ENCODE measurements at places on chromosomes 5 and 9. TPM values are rescaled to one million over a fixed set of nuclear protein-coding genes. Genes with fewer than 3 reads are reported as not detected.

- peaks cover 8% of the 10 kb centered on the region for H3K27me3 ChIP-seq
- no peak overlapping the region for H3K27ac ChIP-seq
- DNase-seq: no peak
- H3K4me3 ChIP-seq: no peak overlapping the region
- no peaks in the 10 kb centered on the region for H3K36me3 ChIP-seq
Observed at GRCh38 chr5:38692781-38693527, 136.5 kb upstream of the LIFR start.

GRCh38 chr9:14031810-14032209, 282.1 kb downstream of the NFIB start:
- DNase-seq: no peak
- H3K27ac ChIP-seq: no peak overlapping the region
- H3K4me1 ChIP-seq: peaks cover 6% of the 10 kb centered on the region
- peaks cover 10% of the 10 kb centered on the region for H3K27me3 ChIP-seq
- no peaks in the 10 kb centered on the region for H3K36me3 ChIP-seq
- no peak overlapping the region for H3K4me3 ChIP-seq

DNA sequence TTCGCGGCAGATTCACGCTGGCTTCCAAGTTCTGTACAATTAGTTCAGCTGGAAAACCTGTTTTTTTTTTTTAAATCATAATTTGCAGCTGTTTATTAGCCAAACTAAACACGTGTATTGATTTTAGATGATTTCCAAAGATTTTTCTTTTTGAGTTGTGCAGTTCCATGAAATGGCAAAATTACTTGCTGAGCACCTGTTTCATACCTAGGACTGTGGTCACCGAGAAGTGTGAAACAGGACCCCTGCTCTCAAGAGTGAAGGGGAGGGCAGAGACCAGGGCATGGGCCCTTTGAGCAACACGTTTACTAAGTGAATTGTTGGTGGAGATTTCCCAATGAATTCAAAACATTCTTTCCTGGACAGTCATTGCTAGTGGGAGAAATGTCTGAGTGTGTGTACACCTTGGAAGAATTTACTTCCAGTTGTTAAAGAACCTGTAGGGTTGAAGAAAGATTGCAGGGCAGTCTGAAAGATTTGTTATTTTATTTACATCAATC, 688 bp downstream of the SNX24 start:
- DNase-seq: peak; percentile 84
- no peaks in the 10 kb centered on the region for H3K36me3 ChIP-seq
- peaks cover 27% of the 10 kb centered on the region for H3K4me1 ChIP-seq
- H3K4me3 ChIP-seq: peak overlapping the region; percentile 87

GRCh38 chr5:178392386-178392785, 159.8 kb upstream of the PHYKPL start:
- H3K4me3 ChIP-seq: no peak overlapping the region
- no peaks in the 10 kb centered on the region for H3K27me3 ChIP-seq
- no peak overlapping the region for H3K27ac ChIP-seq
- peak; percentile 57 for DNase-seq

- H3K27ac ChIP-seq: peak overlapping the region; percentile 84
- no peaks in the 10 kb centered on the region for H3K27me3 ChIP-seq
- no peaks in the 10 kb centered on the region for H3K36me3 ChIP-seq
- peak; percentile 85 for DNase-seq
- peak overlapping the region; percentile 83 for H3K4me3 ChIP-seq
- peaks cover 11% of the 10 kb centered on the region for H3K4me1 ChIP-seq
Observed at GRCh38 chr9:111632060-111632459, 926 bp downstream of the DNAJC25 start.

- DNase-seq: no peak
- no peak overlapping the region for H3K27ac ChIP-seq
- no peaks in the 10 kb centered on the region for H3K36me3 ChIP-seq
- no peak overlapping the region for H3K4me3 ChIP-seq
Observed at GRCh38 chr9:84027201-84027600, 46.6 kb downstream of the RMI1 start.

DNA sequence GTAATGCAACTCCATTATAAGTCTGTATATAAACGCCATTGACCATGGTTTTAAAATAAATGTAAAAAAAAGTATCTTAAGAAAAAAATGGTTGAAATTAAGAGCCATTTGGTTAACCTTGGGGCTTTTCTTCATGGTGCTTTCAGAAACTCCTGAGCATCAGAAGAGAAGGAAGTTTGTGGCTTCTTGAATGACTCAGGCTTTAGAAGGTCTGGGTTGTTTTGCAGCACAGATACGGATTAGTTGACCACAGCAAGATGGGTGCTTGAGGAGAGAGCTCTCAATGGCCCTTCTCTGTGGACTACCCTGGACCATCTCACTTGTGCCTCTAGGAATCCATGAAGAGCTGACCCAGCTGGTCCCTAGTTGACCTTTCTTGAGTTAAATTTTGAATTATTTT, 189.5 kb downstream of the TMEM38B start:
- H3K4me1 ChIP-seq: no peaks in the 10 kb centered on the region
- no peak for DNase-seq
- no peaks in the 10 kb centered on the region for H3K27me3 ChIP-seq
- H3K27ac ChIP-seq: no peak overlapping the region
- no peak overlapping the region for H3K4me3 ChIP-seq

DNA sequence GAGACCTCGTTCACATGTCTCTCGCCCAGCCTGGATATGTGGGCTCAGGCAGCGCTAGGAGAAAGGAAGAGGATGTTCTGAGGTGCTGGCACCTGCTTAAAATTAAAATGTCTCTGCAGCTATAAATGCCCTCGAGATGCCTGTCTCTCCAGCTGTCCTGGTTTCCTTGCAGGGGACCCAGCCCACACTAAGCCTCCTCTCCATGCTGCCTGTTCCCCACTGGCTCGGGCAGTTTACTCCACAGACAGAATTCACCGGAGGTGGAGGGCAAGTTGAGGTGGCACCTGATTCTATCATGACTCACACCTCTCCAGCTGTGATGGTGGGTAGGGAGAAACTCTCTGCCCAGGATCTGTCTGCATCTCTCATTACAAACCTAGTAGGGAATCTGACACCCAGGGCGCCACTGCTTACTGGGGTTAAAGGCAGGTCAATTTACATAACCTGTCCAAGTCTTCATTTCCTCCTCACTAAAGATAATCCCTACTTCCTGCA, 420.9 kb downstream of the SPOCK1 start:
- no peaks in the 10 kb centered on the region for H3K36me3 ChIP-seq
- H3K27ac ChIP-seq: no peak overlapping the region
- no peak for DNase-seq
- no peak overlapping the region for H3K4me3 ChIP-seq
- H3K27me3 ChIP-seq: no peaks in the 10 kb centered on the region

DNA sequence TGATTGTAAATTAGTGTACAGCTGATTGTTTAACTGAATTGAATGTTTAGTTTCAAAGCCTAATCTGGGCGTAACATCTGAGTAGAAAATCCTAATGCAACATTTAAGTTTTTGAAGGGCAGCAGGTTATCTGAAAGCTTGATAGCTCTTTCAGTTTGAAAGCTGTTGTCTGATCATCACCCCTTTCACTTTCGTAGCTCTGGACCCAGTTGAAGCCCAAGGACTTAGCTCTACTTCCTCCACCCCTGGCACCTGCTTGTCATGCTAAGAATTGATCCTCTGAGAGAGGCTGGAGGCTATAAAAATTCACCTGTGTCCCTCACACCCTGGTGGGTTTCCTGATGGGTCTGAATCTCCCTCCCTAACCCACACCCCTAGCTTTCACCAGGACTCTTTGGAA, 86.0 kb downstream of the ZFAND5 start:
- peaks cover 3% of the 10 kb centered on the region for H3K27me3 ChIP-seq
- H3K36me3 ChIP-seq: no peaks in the 10 kb centered on the region
- H3K27ac ChIP-seq: no peak overlapping the region
- H3K4me1 ChIP-seq: no peaks in the 10 kb centered on the region
- no peak for DNase-seq

- DNase-seq: peak; percentile 85
- H3K4me3 ChIP-seq: no peak overlapping the region
- H3K4me1 ChIP-seq: peaks cover 41% of the 10 kb centered on the region
- H3K27ac ChIP-seq: peak overlapping the region; percentile 62
- peaks cover 9% of the 10 kb centered on the region for H3K36me3 ChIP-seq
- H3K27me3 ChIP-seq: no peaks in the 10 kb centered on the region
Observed at GRCh38 chr5:10704949-10705621, 55.9 kb downstream of the DAP start.

DNA sequence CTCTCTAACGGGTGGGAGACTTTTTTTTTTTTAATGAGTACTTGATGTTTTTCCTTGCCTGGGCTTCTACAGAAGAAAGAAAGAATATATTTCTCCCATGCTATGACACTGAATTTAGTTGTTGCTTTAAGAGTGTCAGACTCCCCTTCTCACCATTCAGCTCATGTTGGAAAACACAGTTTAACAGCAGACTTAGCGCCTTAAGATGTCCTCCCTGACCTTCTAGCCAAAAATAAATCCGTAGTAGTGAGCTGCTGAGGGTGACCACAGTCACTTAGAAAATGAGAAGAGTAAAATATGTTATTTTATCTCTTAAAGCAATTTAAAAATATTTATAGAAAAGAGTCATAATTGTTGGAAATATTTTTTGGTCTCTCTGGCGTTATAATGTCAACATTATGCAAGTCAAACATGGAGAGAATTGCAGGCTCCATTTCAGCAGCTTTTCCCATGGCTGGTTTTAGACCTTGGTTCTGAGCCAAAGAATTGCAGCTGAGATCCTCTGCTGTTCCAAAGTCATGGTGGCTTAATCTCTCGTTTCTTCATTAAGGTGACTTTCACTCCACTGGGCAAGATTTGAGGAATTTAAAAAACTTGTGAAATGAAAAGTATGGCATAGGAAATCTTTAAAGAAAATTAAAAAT, 143.5 kb downstream of the GHR start:
- no peak overlapping the region for H3K27ac ChIP-seq
- H3K4me3 ChIP-seq: no peak overlapping the region
- H3K27me3 ChIP-seq: no peaks in the 10 kb centered on the region
- H3K4me1 ChIP-seq: no peaks in the 10 kb centered on the region
- no peaks in the 10 kb centered on the region for H3K36me3 ChIP-seq

DNA sequence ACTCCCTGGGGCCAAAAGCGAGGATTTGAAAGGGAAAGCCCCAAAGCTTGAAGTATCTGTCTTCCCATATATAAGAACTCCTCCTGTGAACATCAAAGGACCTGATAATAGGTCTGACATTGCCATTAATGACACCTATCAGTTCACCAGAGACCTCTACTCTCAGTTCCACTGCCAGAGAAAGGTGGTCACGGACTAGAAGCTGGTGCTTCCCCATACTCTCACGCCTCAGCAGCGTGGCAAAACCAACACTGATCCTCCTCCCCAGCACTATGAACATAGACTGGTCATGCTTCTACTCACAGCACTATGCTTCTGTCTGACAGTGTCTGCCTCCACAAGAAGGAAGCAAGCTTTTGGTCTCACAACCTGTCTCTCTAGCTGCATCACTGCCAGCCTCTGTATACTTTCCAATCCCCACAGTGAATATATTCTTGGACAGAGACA, 37.9 kb downstream of the NRG2 start:
- H3K36me3 ChIP-seq: no peaks in the 10 kb centered on the region
- no peak overlapping the region for H3K4me3 ChIP-seq
- H3K4me1 ChIP-seq: no peaks in the 10 kb centered on the region
- H3K27ac ChIP-seq: no peak overlapping the region

DNA sequence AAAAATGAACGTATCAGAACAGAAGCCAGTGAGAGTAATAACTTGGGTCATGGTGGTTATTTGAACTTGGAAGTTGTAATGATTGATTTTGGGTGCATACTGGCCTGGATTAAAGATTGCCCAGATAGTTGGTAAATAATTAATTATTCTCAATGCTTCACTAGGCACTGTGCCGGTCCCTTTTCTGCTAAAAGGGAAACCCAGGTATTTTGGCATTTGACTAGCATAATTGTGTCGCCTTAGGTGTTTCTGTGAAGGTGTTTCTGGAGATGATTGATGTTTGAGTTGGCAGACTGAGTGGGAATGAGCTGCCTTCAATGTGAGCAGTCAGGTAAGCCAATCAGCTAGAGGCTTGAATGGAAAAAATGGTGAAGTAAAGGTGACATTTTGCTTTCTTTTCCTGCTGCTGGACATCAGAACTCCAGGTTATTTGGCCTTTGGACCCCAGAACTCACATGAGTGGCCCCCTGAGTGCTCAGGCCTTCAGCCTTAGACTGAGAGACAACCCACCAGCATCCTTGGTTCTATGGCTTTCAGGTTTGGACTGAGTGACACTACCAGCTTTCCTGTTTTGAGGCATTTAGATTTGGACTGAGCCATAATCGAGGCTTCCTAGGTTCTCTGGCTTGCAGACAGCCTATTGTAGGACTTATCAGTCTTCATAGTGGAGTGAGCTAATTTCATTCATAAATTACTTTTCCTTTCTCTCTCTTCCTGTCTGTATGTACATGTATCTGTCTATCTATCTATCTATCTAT, 120.7 kb upstream of the PAPPA start:
- H3K27ac ChIP-seq: no peak overlapping the region
- no peak overlapping the region for H3K4me3 ChIP-seq
- no peaks in the 10 kb centered on the region for H3K27me3 ChIP-seq
- peaks cover 3% of the 10 kb centered on the region for H3K4me1 ChIP-seq
- no peaks in the 10 kb centered on the region for H3K36me3 ChIP-seq

DNA sequence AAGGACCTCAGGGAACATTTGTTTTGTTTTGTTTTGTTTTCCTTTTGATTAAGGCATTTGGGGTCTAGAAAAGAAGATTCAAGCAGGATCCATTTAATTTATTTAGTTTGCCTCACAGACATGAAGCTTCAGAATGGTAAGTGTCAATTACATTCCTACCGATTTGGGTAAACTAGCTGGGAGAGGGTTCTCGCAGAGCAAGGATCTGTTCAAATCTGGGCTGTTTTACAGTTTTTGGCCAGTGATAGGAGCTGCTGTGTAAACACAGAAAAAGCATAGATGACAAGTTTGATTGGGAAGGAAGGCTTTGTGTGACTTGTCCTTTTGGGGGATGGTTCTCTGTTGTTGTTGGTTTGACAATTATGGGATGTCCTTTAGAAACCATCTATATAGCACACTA, 470.3 kb upstream of the WWC1 start:
- peaks cover 25% of the 10 kb centered on the region for H3K4me1 ChIP-seq
- H3K27me3 ChIP-seq: peaks cover 9% of the 10 kb centered on the region
- H3K36me3 ChIP-seq: no peaks in the 10 kb centered on the region
- DNase-seq: peak; percentile 63

- H3K4me1 ChIP-seq: no peaks in the 10 kb centered on the region
- H3K36me3 ChIP-seq: no peaks in the 10 kb centered on the region
- no peaks in the 10 kb centered on the region for H3K27me3 ChIP-seq
Observed at GRCh38 chr5:153952893-153953292, 85.8 kb downstream of the FAM114A2 start.

POC5 gene
- total RNA-seq: 10.9 TPM

MTX3 gene
- total RNA-seq: 18.9 TPM

CDH12 gene
- not detected for total RNA-seq

ANKRD33B gene
- 5.1 TPM for total RNA-seq

TAF1L gene
- not detected for total RNA-seq

BTNL8 gene
- not detected for total RNA-seq

PCDHA10 gene
- total RNA-seq: 0.59 TPM

SELENOP gene
- total RNA-seq: 171 TPM

OMD gene
- total RNA-seq: 0.36 TPM

OSMR gene
- total RNA-seq: 189 TPM

UNC5A gene
- total RNA-seq: not detected

ANKRD34B gene
- total RNA-seq: not detected

IFNA21 gene
- total RNA-seq: not detected

PCDHB13 gene
- 2.1 TPM for total RNA-seq

AJM1 gene
- 0.88 TPM for total RNA-seq

FYB1 gene
- total RNA-seq: under 0.01 TPM

Measured in osteoblast (primary cell).